NCI-H460 (cell line): ENCODE measurements at places on chromosomes 12 and 14. TPM values are rescaled to one million over a fixed set of nuclear protein-coding genes. Genes with fewer than 3 reads are reported as not detected.

GRCh38 chr12:61220337-61220736, 1039.9 kb upstream of the USP15 start:
- no peak for DNase-seq

Gene IFNG-AS1
- total RNA-seq, result not detected in 2 replicates

Gene TAS2R42
- not detected in 2 replicates for total RNA-seq

- DNase-seq, result no peak
These were observed 4.4 kb downstream of the ORMDL2 start for GRCh38 chr12:55822228-55822627.

- no peak for DNase-seq
These were observed 20.0 kb downstream of the KIF5A start for GRCh38 chr12:57569858-57570257.

GRCh38 chr12:53489242-53489864, 9.9 kb downstream of the MAP3K12 start:
- no peak for DNase-seq

DNA sequence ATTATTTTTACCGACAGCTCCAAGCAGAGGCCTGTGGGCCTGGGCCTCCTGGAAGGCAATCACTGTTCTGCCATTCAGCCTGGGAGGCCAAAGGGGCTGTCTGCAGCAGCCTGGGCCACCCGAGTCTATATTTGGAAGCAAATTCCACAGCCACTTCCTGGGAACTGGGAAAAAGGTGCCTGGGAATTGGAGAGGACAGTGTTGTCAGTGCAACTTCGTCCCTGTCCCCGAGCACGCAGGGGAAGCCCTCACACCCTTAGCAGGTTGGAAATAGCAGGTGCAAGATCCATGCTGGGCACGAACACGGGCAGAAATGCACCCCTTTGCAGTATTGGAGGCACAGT, 9.6 kb upstream of the TBX5 start:
- no peak for DNase-seq

GRCh38 chr12:1226951-1227350, 235.9 kb downstream of the ERC1 start:
- no peak for DNase-seq

DNA sequence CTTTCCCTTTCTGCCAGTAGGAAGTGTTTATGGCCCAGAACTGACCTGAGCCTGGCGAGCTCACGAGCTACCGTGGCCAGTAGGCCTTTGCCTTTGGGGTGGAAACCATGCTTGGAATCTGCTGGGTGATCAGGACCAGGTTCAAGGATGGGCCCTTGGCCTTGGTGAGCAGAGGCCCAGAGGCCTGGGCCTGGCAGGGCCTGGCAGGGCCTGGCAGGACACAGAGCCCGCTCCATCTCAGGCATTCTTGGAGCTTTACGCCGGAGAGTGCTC, 184.8 kb upstream of the RTL1 start:
- no peak for DNase-seq

Gene PIWIL1
- total RNA-seq, result 0.02 TPM in 1 of 2 replicates, not detected in the other

DNA sequence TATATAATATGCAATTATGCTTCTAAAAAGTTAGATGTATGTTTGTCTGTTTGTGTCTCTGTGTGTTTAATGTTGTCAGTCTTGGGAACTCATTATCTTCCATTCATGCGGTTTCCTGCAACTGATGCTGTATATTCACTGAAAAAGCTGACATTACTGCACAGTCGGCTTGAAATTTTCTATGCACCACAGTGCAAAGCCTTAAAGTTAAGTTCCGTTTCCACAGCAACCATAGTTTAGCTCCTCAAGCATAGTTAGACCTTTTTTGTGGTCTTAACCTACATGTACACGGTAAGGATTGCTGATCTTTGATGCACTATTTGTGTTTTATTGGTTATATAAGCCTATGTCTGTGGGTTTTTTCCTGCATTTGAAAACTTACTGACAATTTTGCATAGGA, 309.4 kb downstream of the KCNC2 start:
- no peak for DNase-seq

GRCh38 chr12:105222726-105223351, 13.1 kb downstream of the APPL2 start:
- no peak for DNase-seq

DNA sequence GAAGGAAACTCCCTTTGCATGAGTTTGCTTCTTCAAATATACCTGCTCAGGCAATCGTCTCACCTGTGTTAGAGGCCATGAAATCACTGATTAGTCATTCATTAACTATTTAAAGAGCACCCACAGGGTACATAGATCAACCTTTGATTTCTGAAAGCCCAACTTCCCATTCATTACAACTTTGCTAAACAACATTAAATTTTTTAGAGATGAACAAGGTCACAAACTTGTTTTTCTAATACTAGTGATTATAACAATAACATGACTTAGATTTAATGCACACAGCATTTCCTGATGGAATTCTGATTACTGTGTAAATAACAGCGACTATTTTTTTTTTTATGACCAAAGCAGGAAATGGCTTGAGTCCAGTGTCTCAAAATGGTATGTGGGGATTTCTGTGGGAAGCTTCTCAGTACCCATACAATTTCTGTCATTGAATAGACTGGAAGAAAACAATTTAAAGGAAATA, 5.4 kb upstream of the ERO1A start:
- no peak for DNase-seq

DNA sequence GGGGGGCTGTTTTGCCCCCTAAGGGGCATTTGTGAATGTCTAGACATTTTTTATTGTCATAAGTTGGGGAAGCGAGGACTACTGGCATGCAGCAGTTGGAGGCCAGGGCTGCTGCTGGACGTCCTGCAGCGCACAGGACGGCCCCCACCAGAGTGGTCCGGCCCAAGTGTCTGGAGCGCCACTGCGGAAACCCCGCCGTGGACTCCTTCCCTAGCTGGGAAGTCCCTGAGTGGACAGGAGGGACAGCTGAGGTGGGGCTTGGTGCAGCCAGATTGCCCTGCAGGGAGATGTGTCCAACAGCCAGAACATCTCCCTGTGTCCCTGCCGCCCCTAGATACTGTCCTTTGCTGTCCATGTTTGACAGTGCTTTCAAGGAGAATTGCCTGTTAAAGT, 5.5 kb downstream of the CKB start:
- DNase-seq, result no peak

Gene TESPA1
- total RNA-seq, result not detected in 2 replicates
